ENCODE measurements at places on chromosomes 3 and 15.

GRCh38 chr3:47313341-47314055, 30.8 kb downstream of the KLHL18 start:
- no peak for DNase-seq

GRCh38 chr15:29382862-29383261, 113.2 kb upstream of the NSMCE3 start:
- no peak for DNase-seq

- no peak for DNase-seq
Observed at GRCh38 chr15:81268881-81269601, 54.9 kb downstream of the STARD5 start.

DNA sequence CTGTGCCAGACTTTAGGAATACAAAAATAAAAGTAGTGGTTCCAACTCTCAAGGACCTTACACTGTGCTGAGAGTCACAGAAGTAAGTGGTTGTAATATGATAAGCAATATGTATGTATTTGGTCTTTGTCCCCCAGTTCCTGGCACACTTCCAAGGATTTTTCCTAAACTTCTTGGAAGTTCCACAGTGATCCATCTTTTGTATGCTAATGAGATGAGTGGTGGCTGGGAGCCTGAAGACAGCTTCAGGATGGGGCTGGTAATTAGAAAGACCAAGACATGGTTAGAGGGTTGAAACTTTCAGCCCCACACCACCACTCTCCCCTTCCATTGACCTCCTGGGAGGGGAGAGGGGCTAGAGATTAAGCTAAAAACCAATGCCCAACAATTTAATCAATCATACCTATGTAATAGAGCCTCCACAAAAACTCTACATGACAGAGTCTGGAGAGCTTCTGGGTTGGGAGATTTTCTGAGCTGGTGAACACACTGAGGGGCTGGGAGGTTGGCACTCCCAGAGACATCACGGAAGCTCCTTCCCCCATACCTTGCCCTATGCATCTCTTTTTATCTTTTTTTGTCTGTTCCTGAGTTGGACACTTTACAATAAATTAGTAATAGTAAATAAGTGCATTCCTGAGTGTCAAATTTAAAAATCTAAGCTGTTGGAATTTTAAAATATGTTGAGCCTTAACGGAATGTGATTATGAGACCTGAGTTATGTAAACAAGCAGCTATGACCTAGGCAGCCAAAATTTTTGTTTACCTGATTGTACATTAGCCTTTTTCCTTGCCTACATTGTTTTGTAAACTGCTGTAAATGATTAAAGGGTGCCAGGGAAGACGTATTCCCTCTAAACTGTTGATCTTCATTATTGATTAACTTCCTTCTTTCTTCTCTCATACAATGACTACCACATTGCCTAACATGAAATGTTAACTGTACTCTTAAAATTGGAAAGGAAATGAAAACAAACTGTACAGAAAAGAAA, 24.3 kb downstream of the CD200R1L start:
- DNase-seq: no peak

DNA sequence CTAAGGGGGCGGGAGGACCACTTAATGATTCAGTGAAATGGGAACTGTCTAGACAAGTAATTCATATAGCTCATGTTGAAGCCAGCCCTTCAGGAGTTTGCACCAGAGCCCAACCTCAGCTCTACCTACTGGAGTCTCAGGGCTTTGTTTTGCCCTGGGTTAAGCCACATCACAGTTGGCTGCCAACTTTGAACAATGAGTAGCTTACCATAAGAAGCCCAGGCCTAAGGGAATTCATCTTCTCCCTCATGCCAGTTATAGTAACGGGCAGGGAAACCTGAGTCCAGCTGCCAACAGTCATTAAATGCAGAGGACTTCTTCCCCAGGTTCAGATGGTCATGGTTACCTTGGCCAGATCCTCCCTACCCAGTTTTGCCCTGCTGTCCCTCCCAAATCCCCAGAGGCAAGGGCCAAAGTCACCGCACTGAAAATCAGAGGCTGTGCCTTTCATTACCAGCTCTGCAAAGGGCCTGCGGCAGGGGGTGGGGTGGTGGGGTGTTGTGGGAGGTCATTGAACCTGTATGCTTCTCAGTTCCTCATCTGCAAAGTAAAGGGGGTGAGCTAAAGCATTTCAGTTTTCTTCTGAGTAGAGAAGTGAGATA, 302.2 kb upstream of the NR2E3 start:
- no peak for DNase-seq

- no peak for DNase-seq
Observed at GRCh38 chr15:68630211-68630555, 51.4 kb downstream of the CORO2B start.

DNA sequence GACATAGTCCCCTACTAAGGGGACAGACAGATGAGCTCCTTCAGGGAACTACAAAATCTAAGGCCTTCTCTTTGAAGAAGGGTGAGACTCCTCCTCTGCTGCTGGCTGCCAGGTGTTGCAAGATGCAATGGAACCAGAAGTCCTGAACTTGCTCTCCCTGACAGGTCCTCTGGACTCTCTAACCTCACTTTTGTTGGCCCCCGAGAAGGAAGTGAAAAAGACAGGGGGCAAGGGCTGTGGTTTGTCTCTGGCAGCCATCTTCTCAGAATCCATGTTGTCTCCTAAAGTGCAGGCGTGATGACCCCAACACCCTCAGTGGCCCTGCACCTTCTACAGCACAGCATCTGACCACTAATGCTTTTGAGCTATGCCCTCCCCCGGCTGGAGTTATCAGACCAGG, 292.5 kb downstream of the CHST2 start:
- no peak for DNase-seq

- no peak for DNase-seq
Observed at GRCh38 chr3:77917225-77917624, 877.3 kb downstream of the ROBO2 start.

DNA sequence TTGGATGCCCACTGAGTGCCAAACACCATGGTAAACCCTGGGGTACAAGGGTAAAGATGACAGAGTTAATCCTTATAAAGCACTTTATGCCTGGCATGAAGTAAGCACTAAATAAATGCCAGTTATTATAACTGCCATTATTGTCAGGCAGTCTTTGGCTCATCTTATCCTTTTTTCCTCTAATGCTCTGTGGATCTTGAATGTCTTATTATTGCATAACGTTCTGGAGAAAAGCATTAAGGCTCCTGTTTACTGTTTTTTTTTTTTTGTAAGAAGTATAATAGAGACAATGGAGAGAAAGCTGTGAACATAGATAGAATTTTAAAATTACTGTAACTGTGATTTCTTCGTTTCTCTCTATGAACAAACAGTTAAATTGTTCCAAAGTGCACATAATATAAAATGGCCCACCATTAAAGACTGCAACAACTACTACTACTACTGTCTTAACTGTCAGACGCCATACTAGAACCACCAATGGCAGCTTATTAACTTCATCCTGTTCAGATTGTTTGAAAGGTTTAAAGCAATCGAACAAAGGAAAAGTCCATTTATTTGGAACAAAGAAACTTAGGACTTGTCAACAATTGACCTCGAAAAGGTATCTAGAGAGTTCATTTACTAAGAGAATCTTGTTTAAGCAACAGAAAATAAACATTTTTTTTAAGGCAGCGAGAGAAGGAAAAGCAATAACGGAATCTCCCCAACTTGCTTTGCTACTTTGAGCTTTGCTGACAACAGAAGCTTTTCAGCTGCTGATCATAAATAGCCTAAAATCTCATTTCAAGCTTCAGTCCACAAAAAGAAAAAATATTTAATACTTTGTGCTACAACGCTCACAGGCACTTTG, 520.7 kb downstream of the ROBO1 start:
- no peak for DNase-seq

DNA sequence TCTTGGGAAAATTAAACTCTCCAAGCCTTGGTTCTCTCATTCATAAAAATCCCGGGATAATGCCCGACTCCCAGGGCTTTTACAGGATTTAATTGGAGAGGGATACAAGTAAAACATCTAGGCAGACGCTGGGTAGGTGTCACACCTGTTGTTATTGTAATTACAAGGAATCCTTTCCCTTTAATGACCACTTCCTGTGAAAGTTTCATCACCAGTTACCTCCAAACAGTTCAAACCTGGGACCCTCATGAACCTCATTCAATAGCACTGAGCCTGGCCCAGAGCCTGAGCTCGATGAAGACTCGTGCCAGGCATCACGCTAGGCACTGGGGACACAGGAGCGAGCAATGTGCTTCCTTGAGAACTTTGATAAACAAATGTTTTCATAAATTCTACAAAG, 2.1 kb upstream of the RYK start:
- DNase-seq: no peak

DNA sequence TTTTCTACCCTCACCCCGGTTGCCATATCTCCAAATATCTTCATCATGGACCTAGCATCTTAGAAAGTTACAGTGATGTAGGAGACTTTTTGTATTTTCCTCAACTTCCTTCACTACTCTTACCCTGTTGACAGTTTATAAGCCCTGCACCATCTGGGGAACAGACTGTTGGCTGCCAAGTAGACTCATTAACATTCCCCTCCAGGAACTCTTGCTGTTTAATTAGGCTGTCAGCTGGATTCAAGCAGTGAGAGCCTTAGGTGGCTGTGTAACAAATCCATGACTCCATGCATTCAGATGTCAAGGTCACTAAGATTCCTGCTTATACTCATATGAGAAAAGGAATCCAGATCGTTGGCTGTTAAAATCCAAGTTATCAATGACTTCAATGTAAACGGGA, 198.3 kb downstream of the NAALADL2 start:
- DNase-seq: no peak

GRCh38 chr15:55708720-55709119, 34.2 kb downstream of the PRTG start:
- no peak for DNase-seq

- no peak for DNase-seq
Observed at GRCh38 chr3:170531657-170532335, 54.1 kb downstream of the SLC7A14 start.

DNA sequence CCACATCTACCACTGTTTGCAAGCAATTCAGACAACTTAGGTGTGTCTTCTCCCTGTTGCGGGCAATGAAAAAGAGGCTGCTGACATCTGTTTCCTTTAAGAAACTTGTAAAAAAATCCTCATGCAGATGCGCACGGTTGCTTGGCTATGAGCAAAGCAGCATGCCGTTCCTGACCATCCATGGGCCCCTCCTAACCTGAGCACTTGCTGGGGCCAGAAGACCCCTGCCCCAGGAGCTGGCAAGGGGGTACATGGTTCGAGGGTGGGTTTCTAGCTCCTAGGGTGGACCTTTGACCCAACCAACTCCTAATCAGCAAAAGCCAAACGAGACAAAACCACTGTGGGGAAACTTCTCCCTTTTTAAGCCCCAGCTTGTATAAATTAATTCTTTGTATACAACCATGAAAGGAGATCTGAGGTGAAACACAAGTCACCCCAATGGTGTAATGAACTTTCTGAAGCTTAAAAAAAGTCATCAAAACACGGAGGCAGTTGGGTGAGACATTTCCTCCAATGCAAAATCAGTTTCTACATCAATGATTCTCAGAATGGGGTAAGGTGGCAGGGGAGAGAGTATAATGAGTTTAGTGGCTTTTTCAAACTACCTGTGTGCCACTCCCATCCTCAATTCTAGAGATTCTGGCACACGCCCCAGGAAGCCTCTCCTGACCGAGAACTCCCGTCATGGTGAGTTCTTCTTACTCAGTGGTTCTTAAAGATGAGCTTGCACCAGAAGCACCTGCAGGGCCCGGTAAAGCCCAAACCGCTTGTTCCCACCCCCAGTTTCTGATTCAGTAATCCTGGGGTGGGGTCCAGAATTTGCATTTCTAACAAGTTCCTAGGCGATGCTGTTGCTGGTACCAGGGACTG, 44.1 kb downstream of the CPN2 start:
- DNase-seq: no peak

DNA sequence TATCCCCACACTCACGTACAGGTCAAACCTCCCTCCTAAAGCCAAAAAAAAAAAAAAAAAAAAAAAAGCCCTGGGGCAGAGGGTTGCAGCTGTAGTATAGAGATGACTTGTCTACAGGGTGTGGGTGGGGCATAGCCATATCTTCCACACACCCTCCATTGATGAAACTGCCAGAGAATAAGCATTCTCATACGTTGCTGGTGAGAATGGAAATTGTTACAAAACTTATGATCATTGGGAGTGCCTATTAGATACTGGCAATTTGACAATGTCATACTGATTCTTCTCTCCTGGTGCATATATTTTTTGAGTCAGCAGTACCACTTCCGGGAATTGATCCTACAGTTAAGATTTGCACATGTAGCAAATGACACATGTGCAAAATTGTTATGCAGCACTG, 11.0 kb upstream of the CTNNB1 start:
- no peak for DNase-seq

DNA sequence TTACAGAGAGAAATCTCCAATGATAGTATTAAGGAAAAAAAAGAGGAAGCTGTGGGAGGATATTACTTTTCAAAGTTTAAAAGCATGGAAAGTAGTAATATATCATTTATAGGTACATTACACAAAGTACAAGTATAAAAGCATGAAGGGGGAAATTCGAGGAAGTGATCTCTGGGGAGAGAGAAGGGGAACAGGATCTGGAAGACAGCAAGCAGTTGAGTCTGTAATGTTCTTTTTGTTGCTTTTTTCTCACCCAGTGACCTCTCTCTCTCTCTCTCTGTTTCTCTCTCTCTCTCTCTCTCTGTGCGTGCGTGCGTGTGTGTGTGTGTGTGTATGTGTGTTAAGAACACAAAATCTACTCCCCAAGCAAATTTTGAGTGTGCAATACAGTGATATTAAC, 10.2 kb downstream of the C3orf20 start:
- no peak for DNase-seq

DNA sequence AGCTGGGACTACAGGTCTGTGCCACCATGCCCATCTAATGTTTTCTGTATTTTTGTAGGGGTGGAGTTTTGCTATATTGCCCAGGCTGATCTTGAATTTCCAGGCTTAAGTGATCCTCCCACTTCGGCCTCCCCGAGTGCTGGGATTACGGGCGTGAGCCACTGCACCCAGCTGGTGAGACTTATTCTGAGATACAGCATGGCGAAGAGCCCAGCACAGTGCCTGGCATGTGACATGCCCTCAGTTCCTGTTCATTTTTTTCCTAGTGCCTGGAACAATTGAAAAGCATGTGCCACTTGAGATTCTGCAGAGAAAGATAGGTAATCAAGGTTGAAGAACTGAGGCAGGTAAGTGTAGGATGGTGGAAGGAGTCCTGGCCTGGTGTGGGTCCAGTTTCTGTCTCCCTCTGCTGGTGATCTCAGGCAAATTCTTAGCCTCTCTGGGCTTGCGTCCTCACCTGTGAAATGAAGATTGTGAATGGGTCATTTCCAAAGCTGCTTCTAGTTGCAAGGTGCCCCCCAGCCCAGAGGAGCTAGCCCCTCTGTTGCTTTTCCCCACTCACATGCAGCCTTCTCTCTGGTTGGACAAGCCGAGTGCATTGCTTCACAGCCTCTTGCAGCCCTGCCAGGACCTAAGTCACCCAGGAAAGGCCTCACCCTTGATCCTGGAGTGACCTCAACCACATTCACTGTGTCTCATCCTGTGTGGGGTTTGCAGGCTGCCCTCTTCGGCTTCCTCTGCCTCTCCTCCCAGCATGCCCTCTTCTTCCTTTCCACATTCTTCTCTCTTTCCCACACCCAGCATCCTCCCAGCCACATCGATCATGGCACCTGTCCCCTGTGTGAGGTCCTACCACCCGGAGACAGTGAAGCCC, 4.3 kb upstream of the RHCG start:
- no peak for DNase-seq

- DNase-seq: no peak
Observed at GRCh38 chr15:65197337-65197645, 12.1 kb upstream of the CLPX start.
